ENCODE measurements at places on chromosomes 3 and 15.

DNA sequence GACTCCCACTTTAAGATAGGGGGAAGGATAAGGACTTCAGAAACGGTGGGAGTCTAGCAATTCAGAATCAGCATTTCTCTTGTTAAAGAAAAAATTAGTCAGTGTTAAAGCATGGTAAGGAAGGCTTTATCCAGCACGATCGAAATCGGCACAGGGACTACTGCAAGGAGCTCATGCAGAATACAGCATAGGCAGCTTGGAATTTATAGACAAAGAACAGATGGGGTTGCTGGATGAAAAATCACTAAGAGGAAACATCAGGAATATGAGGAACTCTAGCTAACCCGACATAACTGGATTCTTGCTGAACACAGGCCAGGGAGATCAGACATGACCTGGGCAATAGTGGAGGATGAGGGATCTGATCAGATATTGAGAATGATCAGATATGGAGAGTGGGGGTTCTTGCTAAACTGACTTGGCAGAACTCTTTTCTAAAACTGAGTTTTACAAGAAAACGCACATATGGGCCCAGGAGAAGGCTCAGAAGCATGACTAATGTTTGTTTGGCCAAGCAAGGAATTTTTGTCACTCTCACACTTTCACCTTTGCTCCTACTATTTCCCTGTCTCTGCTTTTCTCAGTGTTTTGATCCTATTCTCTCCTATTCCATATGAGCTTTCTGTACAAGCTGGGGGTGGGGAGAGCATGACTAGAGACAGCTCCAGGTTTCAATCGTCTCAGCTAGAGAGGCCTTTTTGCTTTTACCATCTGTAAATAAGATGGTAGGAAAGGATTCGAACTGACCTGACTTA is 3.9 kb upstream of the PLCH1 start:
- no peak overlapping the region for H3K4me3 ChIP-seq
- H3K4me1 ChIP-seq = peaks cover 13% of the 10 kb centered on the region
- no peaks in the 10 kb centered on the region for H3K36me3 ChIP-seq
- peaks cover 28% of the 10 kb centered on the region for H3K27me3 ChIP-seq

- H3K36me3 ChIP-seq = no peaks in the 10 kb centered on the region
- H3K27ac ChIP-seq = no peak overlapping the region
- DNase-seq = no peak
- H3K4me1 ChIP-seq = no peaks in the 10 kb centered on the region
- H3K4me3 ChIP-seq = no peak overlapping the region
Measured at GRCh38 chr3:190041333-190042041, 79.2 kb downstream of the P3H2 start.

GRCh38 chr15:92936138-92936537 is 36.0 kb downstream of the CHD2 start:
- H3K27me3 ChIP-seq = no peaks in the 10 kb centered on the region
- H3K27ac ChIP-seq = peak overlapping the region; percentile 57
- H3K4me1 ChIP-seq = peaks cover 32% of the 10 kb centered on the region

GRCh38 chr3:37161351-37161750 is 13.0 kb downstream of the LRRFIP2 start:
- no peak overlapping the region for H3K4me3 ChIP-seq
- H3K27me3 ChIP-seq = no peaks in the 10 kb centered on the region
- H3K36me3 ChIP-seq = peaks cover 23% of the 10 kb centered on the region
- H3K27ac ChIP-seq = peak overlapping the region; percentile 53

GRCh38 chr3:74271541-74271940 is 342.9 kb downstream of the CNTN3 start:
- no peak overlapping the region for H3K27ac ChIP-seq
- no peak for DNase-seq

GRCh38 chr15:70014860-70015490 is 82.7 kb downstream of the TLE3 start:
- no peaks in the 10 kb centered on the region for H3K36me3 ChIP-seq
- no peak for DNase-seq
- no peak overlapping the region for H3K4me3 ChIP-seq

DNA sequence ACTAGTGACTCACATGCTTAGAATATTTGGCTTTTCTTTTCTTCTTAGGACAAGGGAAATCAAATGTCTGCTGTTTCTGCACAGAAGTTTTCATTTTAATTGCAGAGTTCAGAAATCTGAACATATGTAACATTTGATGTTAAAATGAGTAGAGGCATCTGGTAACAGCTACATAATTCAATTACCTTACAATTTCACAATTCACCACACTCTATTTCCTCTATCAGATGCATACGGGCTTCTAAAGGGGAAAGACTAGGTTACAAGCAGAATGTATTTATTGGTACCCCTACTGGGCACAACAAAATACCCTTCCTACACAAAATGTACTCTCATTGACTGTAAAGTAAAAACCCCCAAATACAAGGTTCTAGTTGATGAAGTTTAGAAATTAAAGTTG is 176.0 kb downstream of the SOX2 start:
- H3K27me3 ChIP-seq = no peaks in the 10 kb centered on the region
- H3K27ac ChIP-seq = no peak overlapping the region
- H3K4me1 ChIP-seq = no peaks in the 10 kb centered on the region
- H3K4me3 ChIP-seq = no peak overlapping the region
- no peaks in the 10 kb centered on the region for H3K36me3 ChIP-seq

- DNase-seq = no peak
- peaks cover 4% of the 10 kb centered on the region for H3K36me3 ChIP-seq
- H3K27ac ChIP-seq = peak overlapping the region; percentile 85
Measured at GRCh38 chr3:32501783-32502117, 902 bp downstream of the CMTM6 start.

- H3K27me3 ChIP-seq = no peaks in the 10 kb centered on the region
- DNase-seq = no peak
- no peak overlapping the region for H3K4me3 ChIP-seq
- no peaks in the 10 kb centered on the region for H3K36me3 ChIP-seq
- H3K27ac ChIP-seq = no peak overlapping the region
Measured at GRCh38 chr3:80384811-80385210, 617.0 kb upstream of the ROBO1 start.

DNA sequence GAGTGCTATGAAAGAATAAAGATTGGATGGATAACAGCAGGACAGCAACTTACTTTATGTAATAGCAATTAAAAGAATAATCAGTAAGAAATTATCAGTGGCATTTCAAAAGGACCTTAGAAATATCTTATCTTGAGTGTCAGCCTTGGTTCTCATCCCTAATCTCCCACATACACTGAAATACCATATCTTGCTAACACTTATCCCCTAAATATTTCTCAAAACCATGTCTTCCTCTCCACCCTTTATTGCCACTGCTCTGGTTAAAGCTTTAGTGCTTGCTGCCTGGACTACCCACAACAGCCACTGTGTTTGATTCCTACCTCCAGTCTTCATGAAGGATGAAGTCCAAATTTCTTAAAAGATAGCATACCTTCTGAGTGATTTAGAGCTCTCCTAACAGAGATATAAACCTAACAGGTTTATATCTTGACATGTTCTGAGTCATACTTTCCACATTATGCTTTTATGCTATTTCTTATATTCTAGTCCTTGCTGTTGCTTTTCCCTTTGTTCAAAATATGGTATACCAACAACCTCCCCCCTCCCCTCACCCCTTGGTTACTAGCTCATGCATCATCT is 202.8 kb downstream of the RSRC1 start:
- no peaks in the 10 kb centered on the region for H3K27me3 ChIP-seq
- no peak overlapping the region for H3K4me3 ChIP-seq
- DNase-seq = no peak
- no peak overlapping the region for H3K27ac ChIP-seq
- H3K4me1 ChIP-seq = no peaks in the 10 kb centered on the region

DNA sequence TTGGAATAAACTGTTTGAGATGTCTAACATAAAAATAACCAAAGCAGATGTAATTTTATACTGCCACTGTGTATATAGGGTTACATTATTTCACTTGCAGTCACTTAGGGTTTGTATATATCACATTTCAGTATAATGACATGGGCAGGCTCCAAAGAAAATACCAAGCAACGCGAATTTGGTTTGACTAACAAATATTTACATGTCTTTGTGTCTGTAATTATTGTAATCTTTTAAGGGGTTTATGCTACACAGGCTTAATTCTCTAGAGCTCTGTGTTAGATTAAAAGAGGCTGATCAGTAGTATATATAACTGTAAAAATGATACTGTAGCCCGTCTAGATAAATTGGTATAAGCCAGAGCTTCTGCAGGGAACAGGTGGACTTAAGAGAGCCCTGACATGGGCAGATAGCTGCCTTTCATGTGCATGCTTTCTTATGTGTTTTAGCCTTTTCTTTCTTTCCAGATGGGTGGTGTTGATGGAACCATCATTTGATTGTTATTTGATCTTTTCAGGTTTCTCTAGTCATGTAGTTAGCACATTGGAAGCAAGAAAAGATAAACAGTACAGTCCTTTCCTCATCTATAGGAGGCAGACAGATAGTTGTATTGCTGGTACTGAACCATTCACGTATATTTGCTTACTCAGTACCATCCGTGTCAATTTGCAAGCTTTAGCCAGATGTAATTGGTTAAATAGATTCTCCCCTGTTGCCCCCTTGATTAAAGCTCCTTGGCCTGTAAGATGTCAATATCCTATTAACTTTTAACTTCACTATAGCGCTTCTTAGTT is 86.1 kb downstream of the GALK2 start:
- no peaks in the 10 kb centered on the region for H3K27me3 ChIP-seq
- H3K27ac ChIP-seq = no peak overlapping the region
- H3K4me3 ChIP-seq = no peak overlapping the region
- no peak for DNase-seq
- H3K36me3 ChIP-seq = peaks cover 27% of the 10 kb centered on the region

DNA sequence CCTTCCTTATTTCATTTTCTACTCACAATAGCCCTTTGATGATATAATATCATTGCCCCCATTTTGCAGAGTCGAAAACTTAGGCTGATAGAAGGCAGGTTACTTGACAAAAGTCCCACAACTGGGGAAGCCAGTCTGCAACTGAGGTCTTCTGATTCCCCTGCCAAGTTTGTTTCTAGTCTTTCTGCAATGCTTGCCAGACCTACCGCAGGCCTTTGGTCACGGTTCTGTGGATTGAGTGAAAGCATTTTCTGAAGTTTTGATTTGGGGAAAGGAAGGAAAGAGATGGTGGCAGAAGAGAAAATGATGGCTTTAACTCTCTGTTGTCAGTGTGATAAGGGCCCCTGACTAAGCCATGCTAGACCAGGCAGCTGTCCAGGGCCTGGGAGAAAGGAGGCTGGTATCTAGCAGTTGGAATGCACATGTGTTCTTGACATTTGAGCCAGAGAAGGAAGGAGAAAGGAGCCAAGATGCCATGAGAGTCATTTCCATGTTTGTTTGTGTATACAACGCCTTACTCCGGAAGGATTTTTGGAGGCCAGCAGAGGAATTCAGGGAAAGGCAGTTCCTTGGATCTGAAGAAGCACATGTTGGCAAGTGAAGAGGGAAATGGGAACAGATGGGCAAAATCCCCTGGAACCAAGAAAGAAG is 29.9 kb downstream of the FAH start:
- no peaks in the 10 kb centered on the region for H3K4me1 ChIP-seq
- H3K27me3 ChIP-seq = no peaks in the 10 kb centered on the region
- no peak overlapping the region for H3K4me3 ChIP-seq
- H3K27ac ChIP-seq = no peak overlapping the region
- no peak for DNase-seq

- no peak for DNase-seq
- H3K27ac ChIP-seq = no peak overlapping the region
- no peak overlapping the region for H3K4me3 ChIP-seq
- no peaks in the 10 kb centered on the region for H3K4me1 ChIP-seq
- H3K27me3 ChIP-seq = peaks cover 2% of the 10 kb centered on the region
Measured at GRCh38 chr15:83998486-83998885, 237.1 kb upstream of the GOLGA6L4 start.

GRCh38 chr3:44511238-44511566 is 33.7 kb upstream of the ZNF445 start:
- H3K4me3 ChIP-seq = peak overlapping the region; percentile 88
- DNase-seq = no peak
- H3K27ac ChIP-seq = peak overlapping the region; percentile 91
- peaks cover 36% of the 10 kb centered on the region for H3K4me1 ChIP-seq
- peaks cover 10% of the 10 kb centered on the region for H3K36me3 ChIP-seq

DNA sequence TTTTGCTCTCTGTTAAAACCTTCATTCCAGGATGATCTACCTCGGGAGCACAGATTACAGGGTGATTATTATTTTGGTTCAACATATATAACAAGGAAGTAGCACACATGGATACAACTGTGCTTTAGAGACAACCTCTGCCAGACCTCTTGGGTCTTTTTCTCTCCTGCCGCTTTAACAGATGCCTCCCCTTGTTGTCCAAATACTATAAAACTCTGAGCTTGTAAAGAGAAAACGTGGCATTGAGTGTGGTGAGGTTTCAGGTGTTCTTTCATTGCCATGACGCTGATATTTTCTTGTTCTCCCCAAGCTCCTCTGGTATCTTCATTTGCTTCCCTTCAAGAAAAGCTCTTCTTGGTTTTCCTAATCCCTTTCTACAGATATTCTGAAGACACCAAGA is 29.0 kb downstream of the BCL2L10 start:
- H3K4me1 ChIP-seq = peaks cover 15% of the 10 kb centered on the region
- H3K27ac ChIP-seq = no peak overlapping the region
- no peak for DNase-seq
- no peaks in the 10 kb centered on the region for H3K36me3 ChIP-seq
- H3K4me3 ChIP-seq = no peak overlapping the region

- H3K4me1 ChIP-seq = no peaks in the 10 kb centered on the region
- H3K27me3 ChIP-seq = peaks cover 4% of the 10 kb centered on the region
- no peak overlapping the region for H3K4me3 ChIP-seq
- DNase-seq = no peak
- no peak overlapping the region for H3K27ac ChIP-seq
- no peaks in the 10 kb centered on the region for H3K36me3 ChIP-seq
Measured at GRCh38 chr3:41991437-41991836, 29.5 kb upstream of the ULK4 start.

DNA sequence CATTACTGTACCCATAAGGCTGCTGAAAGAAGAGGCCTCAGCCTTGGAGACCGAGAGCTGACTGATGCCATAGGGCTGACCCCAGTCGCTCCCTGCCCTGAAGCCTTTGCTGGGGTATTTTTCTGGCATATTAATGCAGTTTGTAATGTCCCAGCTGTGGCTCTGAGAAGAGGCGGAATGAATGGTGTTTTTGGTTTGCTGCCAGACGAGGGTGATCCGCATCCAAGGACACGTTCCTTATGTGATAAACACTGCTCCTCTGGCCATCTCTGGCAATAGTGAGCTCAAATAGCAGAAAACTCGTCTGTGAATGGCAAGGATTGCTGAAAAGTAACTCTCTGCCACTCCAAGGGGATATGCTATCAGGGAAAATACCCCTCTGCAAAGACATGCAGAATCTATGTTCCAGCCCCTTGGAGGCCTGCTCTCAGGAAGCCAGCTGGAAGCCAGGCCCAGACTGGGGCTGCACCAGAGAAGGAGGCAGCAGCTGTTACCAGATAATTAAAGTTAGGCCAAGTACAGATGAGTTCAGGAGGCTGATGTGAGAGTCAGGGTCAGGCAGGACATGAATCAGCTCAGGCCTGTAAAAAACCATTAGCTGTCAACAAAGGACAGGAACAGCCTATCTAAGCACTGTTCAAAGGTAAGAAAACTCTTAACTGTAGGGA is 28.9 kb upstream of the KLHL6 start:
- no peak overlapping the region for H3K27ac ChIP-seq
- no peak overlapping the region for H3K4me3 ChIP-seq
- no peaks in the 10 kb centered on the region for H3K27me3 ChIP-seq
- H3K36me3 ChIP-seq = no peaks in the 10 kb centered on the region
